ENCODE measurements at places on chromosomes 12 and 14.
A peak's percentile ranks its signal among the peaks of the same experiment; 100 is the strongest.

GRCh38 chr12:114406316-114406983, 506 bp upstream of the TBX5 start:
- no peak for DNase-seq

GRCh38 chr14:71824816-71825215, 107.4 kb upstream of the RGS6 start:
- no peak for DNase-seq

DNA sequence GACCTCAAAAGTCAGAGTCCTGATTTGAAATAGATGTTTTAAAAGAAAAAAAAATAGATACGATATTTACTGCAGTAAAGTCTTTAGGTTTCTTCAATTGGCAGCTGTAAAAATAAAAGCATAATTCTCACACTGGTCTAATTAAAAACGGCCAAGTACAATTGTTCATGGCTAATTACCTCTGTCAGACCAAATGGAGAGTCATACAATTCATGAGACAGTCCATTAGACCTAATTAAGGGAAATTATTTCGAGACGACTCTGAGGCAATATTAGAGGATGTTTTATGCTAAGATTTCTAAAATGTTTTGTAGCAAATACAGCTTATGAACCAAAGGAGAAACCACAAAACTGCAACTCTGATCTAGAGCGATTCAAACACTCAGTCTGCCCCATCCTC, 131.3 kb downstream of the PHLDA1 start:
- DNase-seq = no peak

- no peak for DNase-seq
Measured at GRCh38 chr12:43540470-43540869, 11.5 kb downstream of the ADAMTS20 start.

DNA sequence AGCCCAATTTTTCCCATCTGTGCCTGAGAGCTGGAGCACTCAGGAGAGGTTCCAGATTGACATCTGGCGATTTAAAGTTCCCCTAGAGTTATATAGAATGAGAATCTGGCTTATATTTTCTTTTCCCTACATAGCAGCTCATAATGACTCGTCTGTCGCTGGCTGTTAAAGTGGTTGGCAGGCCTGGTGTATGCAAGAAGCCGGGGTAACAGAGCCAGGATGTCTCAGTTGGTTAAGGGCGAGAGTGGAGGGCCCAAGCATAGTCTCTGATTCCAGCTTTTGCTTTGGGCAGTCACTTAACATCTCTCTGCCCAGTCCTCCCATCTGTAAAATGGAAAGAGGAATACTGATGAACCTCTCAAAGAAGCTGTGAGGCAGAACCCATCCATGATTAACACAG, 751.6 kb downstream of the NOVA1 start:
- no peak for DNase-seq

DNA sequence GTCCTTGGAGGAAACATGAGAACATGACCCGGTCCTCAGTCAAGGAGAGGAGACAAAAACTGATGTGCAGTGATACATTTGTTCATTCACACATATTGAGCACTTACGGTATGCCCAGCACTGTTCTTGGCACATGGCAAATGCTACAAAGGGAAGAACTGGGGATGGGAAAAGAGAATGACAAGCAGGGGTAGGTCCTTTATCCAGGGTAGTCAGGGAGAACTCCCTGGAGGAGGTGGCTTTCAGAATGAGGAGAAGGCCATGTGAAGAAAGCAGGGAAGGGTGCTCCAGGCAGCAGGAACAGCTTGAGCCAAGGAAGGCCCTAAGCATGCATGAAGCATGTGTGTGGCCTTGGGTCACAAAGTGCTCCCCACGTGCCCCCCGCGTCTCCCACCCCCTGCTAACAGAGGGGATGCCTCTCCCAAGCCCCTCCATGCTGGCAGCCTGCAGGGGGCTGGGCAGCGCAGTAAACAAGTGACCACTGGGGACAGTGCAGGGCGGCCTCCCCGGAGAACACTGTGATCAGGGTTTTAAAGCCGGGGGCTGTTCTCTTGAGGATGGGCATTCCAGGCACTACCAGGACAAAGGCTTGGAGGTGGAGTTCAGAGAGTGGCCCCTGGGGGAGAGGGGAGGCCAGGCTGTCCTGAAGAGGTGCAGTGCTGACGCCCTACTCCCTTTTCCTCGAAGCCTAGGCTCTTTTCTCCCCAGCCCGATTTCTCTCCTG, 71.0 kb downstream of the PHETA1 start:
- peak; percentile 12 for DNase-seq

GRCh38 chr14:70283156-70283555, 76.3 kb downstream of the COX16 start:
- no peak for DNase-seq

- DNase-seq = no peak
Measured at GRCh38 chr12:2492236-2492635, 302.5 kb upstream of the FKBP4 start.

- no peak for DNase-seq
Measured at GRCh38 chr12:69602954-69603353, 7.8 kb downstream of the LRRC10 start.

DNA sequence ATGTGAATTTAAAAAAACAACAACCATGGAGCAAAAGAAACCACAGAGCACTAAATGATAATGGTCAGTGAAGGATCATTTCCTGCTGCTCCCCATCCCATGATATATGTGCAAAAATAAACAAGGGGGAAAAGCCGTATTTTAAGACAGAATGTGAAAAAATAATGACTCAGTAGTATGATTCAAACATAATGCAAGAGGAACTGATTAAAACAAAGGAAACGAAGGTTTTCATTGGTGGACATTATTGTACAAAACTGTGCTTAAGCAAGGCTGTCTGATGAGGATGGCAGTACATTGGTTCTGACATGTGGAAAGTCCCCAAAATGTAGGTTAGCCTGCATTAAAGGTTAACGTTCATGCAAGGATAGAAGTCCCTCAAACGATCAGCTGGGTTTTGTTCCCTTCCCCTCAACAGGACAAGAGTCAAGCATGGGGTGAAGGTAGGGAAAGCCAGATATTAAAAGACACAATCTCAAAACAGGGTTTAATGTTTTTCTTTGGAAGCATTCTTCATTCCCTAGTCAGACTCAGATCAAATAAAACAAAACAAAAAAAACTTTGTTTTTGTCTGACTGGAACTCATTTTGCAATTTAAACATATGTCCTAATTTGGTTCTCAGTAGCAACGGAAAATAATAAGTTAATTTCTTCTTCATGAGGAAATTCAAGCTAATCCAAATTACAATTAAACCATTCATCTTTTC, 26.3 kb upstream of the PTGDR start:
- no peak for DNase-seq

- no peak for DNase-seq
Measured at GRCh38 chr12:25629341-25629740, 76.3 kb upstream of the LMNTD1 start.

GRCh38 chr12:131363393-131363792, 347.5 kb upstream of the SFSWAP start:
- DNase-seq = no peak

- no peak for DNase-seq
Measured at GRCh38 chr12:88644946-88645702, 64.9 kb upstream of the KITLG start.

DNA sequence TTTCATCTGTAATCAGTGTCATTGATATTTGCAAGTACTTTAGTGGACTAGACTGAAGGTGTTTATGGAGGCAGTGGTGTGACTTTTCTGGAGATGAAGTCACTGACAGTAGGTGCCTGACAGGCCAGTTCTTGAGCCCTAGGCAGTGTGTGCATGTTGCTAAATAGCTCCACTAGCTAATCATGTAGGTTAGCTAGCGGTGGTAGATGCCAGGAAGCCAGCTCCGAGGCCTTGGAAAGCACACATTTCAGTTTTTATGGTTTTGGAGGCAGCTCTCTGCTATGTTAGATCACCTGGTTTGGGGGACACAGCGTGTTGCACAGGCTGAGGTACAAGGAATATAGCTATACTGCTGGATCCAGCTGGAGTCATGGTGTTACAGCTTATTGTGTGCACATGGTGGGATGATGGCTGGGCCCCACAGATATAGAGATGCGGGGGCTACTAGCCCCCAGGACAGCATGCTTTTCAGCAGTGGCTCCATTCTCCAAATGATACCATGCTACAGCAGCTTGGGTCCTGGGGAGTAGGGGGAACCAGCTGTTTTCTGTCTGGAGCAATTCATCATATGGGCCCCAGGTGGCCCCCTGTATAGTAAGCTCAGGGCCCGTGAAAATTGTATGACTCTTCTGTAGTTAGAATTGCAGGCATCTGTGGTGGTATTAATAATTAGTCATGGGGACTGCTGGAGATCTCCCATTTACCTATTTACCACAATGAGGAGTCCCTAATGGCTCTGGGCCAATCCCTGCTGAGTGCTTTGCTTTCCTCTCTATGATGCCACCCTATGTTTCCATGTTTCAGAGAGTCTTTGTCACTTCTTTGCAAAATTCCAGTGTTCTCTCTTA, 367.2 kb upstream of the LMO3 start:
- DNase-seq = no peak

DNA sequence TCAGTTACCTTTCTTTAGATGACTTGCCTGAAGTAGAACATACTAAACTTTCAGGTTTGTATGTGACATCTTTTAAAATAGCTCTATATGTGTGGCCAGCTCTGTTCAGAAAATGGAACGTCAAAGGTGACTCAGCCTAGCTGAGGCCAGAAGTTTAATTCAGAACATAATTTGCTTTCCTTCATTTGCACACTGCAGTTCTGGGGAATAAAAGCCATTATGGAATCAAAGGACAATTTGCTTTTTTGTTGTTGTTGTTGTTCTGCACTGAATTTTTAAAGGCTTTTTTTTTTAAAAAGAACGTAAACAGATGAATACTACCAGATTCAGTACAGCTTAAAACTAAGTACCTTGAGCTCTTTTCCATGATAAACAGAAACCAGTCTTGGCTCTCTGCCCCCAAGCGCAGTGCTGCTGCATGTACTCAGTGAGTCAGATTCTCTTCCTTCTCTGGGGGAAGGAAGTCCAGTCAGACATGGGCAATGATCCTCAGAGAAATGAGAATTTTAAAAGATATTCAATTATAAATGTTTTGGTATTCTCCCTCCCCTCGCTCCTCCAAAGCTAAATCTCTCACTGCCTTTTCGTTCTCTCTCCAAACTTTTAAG, 644.2 kb downstream of the NOVA1 start:
- no peak for DNase-seq

- no peak for DNase-seq
Measured at GRCh38 chr12:69766260-69766659, 27.6 kb downstream of the RAB3IP start.

DNA sequence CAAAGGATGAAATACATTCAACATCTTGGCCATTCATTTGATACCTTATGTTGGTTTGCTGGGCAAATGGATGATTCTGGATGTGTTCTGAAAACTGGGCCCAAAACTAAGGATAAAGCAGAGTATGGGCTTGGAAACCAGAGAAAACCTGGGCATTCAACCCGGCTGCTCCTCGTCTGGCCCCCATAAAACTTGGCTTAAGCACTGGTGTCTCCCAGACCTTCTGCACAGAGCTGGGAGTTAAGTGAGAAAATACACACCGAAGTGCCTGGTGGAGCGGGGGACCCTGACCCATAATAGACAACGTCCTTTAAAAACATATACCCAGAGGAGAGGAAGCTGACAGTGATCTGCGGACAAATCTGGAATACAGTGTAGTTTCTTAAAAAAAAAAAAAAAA, 112.5 kb downstream of the FOXN3 start:
- no peak for DNase-seq

DNA sequence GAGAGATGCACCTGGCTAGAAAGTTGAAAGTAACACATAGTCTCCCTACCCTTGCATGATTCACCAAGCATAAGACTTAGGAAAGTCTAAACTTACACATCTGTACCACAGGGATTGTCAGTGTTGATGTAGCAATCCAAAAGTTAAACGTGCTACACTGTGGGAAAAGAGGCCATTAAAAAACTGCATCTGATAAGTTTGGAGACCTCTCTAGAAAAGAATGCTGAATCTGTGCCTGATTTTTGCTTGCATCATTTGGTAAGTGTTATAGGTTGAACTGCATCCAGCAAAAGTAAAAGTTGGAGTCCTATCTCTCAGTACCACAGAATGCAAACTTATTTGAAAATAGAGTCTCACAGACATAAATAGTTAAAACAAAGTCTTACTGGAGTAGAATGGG, 126.6 kb downstream of the SLC6A15 start:
- no peak for DNase-seq

- DNase-seq = no peak
Measured at GRCh38 chr14:60647837-60648248, 1.4 kb downstream of the SIX1 start.

DNA sequence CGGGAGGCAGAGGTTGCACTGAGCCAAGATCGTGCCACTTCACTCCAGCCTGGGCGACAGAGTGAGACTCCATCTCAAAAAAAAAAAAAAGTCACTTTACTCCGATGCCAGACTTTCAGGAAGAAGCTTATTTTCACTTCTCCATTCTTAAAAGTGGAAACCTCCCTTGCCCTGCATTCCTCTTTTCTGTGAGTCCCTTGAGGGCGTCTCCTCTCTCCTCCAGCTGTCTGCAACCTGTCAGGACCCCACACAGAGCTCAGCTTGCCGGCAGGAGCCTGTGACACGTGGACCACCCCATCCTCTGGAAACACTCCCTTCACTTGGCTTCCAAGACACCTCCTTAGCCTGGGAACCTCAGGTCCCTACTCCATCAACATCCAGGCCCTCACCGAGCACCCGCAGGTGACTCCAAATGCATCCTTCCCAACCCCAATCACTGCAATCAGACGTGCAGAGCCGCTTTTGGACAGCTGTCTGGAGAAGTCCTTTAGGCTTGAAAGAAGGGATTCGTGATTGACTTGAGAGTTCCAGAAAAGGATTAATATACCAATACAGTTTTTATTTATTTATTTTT, 34.3 kb downstream of the SLC15A4 start:
- DNase-seq = no peak

- no peak for DNase-seq
Measured at GRCh38 chr14:93954900-93955849, 21.2 kb downstream of the ASB2 start.

- DNase-seq = no peak
Measured at GRCh38 chr14:55913324-55914025, 204.7 kb upstream of the PELI2 start.

- no peak for DNase-seq
Measured at GRCh38 chr14:87732562-87732961, 260.4 kb downstream of the GALC start.

DNA sequence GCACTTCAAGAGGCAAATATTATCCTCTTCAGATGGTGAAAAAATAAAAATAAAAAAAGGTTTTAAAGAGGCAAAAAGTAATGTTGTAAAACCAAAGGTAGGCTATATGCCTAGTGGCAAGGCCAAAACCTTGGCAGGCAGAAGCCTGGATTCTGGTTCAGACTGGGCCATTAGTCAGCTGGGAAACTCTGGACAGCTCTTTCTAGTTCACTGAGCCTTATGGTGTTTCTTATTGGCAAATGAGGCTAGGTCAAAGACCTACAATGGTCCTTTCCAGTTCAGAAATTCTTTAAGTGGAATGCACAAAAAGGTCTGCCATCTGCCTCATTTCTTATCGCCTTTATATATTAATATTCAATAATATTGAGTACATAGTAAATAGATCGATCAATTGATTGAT, 44.6 kb downstream of the PTPRB start:
- no peak for DNase-seq

- no peak for DNase-seq
Measured at GRCh38 chr12:102958830-102959176, 1.3 kb downstream of the ASCL1 start.

- no peak for DNase-seq
Measured at GRCh38 chr12:128513831-128514230, 246.9 kb downstream of the TMEM132C start.

- no peak for DNase-seq
Measured at GRCh38 chr14:91606851-91607250, 96.7 kb upstream of the PPP4R3A start.

GRCh38 chr12:41407232-41407799, 219.2 kb downstream of the PDZRN4 start:
- DNase-seq = no peak

All from neural crest cell (in vitro differentiated cells).